ENCODE measurements at places on chromosomes 7 and 10.

GRCh38 chr7:76048668-76048988, 722 bp downstream of the MDH2 start:
- DNase-seq, result no peak

GRCh38 chr7:3415861-3416312, 114.8 kb downstream of the SDK1 start:
- DNase-seq, result no peak

- no peak for DNase-seq
Measured at GRCh38 chr7:367351-367901, 77.5 kb downstream of the FOXL3 start.

- DNase-seq, result no peak
Measured at GRCh38 chr7:68691261-68692216, 906.7 kb upstream of the AUTS2 start.

- no peak for DNase-seq
Measured at GRCh38 chr10:31194986-31195385, 124.0 kb upstream of the ZEB1 start.

GRCh38 chr7:114924038-114924712, 2.3 kb downstream of the MDFIC start:
- no peak for DNase-seq

DNA sequence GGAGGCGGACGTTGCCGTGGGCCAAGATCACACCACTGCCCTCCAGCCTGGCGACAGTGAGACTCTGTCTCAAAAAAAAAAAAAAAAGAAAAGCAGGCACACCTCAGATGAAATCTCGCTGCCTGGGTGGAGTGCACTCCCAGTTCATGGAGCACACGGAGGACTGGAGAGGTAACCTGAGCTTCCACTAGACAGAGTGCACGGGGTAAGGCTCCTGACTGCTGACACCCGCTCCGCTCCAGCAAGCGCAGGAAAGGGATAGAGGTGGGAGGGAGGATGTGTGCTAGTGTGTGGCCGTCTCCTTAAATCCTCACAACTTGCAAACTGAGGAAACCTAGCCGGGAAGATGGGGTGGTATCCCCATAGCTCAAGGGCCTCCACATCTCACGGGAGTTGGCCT, 50.8 kb downstream of the FAM53B start:
- no peak for DNase-seq

GRCh38 chr7:4099651-4100050, 582.4 kb upstream of the FOXK1 start:
- DNase-seq, result no peak

- DNase-seq, result no peak
Measured at GRCh38 chr10:22222236-22223190, 4.7 kb upstream of the EBLN1 start.

GRCh38 chr10:71623098-71623985, 96.2 kb downstream of the C10orf105 start:
- peak; percentile 56 for DNase-seq

- no peak for DNase-seq
Measured at GRCh38 chr10:124477614-124478363, 16.2 kb downstream of the LHPP start.

GRCh38 chr7:157445956-157446295, 109.1 kb downstream of the DNAJB6 start:
- DNase-seq, result no peak

DNA sequence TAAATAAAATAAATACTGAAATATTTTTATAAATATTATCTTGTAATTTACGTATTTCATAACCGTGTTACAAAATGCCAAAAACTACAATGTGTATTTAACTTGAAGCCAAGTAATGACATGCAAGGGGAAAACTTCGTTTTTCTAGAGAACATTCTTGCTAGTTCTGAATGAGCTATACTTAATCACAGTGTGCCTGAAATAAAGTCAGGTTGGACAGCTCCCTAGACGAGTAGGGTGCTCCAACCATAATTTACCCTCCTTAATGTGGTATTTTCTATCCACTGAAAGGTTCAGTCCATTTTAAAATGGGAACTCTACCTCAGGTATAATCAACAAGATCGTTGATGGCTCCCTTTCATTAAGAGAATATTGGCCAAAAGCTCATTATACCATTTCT, 194.5 kb upstream of the AHR start:
- DNase-seq, result no peak

- DNase-seq, result no peak
Measured at GRCh38 chr10:98567391-98568133, 120.8 kb upstream of the HPS1 start.

GRCh38 chr7:85673876-85674275, 487.0 kb upstream of the SEMA3D start:
- DNase-seq, result no peak

DNA sequence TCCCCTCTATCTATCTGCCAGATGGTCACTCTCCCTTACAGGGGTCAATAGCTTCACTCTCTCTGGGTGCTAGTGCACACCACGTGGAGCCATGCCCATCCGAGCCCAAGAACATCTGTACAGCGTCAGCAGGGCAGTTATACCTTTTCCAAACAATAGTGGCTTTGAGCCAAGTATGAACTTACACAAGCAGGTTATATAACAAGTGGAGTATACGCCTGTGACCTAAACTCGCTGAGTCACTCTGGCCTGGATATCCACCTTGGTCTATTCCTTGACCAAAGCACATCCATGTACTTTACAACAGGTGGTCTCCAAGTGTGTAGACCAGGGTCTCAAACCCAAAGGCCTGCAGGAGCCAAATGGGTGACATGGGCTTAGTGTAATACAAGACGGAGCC, 20.3 kb downstream of the PLAC9 start:
- no peak for DNase-seq

DNA sequence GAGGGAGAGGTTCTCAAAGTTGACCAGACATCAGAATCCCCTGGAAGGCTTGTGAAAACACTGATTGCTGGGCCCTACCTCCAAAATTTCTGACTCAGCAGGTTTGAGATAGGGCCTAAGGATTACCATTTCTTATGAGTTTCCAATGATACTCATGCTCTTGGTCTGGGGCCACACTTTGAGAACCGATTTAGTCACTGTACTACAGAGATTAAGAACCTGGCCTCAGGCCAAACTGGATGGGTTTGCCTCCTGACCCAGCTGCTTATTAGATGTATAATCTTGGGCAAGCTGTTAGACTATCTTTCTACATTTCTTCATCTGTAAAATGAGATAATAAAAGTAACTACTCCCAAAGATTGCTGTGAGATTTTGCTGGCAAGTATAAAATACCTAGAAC, 77.1 kb upstream of the SCIN start:
- no peak for DNase-seq

DNA sequence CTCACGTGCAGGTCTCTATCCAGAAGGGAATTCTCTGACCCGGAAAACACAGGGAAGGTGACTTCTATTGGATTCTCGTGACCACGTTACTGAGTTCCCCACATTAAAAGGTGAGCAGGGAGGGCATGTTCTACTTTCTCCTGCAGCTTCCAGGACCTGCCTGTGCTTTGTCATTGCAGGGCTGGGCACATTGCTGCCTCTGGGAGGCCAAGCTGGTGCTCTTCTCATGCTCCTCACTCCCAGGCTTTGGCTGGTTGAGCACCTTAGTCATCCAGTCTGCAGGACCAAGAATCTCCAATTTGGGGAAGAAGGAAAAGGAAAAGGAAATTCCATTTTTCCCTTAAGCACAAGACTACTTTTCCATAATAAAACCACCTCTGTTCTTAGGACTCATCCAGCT, 86.5 kb upstream of the TMEM72 start:
- DNase-seq, result no peak

DNA sequence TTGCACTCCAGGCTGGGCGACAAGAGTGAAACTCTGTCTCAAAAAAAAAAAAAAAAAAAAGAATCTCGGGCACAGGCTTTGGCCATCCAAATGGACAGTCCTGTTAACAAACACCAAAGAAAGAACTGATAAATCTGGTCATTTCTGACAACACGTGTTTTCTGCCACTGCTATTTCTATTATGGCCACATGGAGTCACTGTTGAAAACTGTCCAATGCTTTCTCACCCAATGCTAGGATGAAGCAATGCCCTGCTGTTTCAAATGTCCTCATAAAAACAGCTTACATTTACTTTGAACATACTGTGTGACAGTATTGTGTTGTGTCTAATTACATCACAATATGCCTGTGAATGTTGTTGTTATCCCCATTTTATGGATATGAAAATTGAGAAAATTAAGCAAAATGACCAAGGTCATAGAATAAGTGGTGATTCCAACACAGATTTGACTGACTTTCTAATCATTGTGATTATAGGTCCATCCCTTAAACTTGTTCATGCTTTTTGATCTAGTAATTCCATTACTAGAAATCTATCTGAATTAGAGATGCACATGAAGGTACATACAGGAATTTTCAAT, 19.9 kb upstream of the MAP3K8 start:
- peak; percentile 71 for DNase-seq

- DNase-seq, result peak; percentile 30
Measured at GRCh38 chr7:27947586-27948278, 207.8 kb downstream of the TAX1BP1 start.

DNA sequence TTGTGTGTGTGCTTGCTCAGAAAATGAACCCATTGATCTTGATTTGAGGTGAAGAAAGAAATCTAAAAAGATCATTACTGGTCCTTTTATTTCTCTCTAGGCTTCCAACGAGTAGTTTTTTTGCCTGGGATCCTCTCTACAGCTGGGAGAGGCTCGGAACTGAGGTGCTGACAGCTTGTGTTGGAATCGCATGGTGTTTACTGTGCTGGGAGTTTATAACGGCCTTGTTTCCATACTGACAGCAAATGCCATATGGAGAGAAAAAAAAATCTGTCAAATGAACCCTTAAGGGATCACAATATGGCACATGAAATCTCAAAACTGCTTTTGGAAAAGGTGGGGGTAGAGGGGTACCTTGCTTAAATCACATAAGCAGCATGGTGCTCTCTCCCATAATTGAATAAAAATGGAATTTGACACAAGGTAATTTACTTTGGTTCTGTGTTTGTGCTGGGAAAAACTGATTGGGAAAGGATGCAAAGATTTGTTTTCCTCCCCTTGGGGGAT, 165.0 kb downstream of the RGS10 start:
- no peak for DNase-seq

DNA sequence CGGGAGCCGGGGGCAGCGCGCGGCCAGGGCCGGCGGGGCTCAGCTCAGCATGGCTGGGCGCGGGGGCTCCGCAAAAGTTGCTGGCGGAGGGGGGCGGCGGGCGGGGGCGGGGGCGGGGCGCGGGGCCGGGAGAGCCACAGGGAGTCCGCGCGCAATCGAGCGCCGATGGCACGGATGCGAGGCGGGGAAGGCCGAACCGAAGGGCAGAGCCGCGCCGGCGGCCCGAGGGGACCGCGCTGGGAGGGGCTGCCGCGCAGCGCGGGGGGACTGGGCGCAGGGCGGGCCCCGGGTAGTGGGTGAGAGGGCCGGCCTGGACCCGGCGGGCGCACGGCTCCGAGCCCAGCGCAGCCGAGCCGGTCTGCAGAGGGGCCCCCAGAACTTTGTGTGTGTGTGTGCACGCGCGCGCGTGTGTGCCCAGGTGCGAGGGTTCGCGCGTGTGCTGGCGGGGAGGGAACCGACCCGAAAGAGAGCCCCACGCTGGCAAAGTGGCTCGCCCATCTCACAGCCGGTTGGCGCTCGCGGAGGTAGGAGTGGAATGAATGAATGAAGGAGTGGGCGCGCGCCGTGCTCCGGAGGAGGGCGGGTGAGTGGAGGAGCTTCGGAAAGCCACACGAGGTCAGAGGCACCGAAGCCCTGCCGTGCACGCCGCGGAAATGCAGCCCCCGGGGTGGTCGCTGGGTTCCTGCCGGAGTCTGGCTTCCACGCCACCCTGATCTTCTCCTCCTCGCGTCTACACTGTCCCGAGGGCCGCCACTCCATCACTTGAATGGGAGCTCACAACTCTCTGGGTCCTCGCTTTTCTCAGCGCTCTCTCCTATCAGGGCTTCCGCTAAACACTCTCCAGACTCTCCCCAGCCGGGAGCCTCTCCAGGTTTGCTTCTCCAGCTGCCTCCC, at the start of gene HIPK2:
TSS of gene HIPK2 (minus strand) at position 51 of the 894 bp plus-strand sequence. CDS start 375 bp downstream, outside the sequence.
- peak; percentile 82 for DNase-seq

DNA sequence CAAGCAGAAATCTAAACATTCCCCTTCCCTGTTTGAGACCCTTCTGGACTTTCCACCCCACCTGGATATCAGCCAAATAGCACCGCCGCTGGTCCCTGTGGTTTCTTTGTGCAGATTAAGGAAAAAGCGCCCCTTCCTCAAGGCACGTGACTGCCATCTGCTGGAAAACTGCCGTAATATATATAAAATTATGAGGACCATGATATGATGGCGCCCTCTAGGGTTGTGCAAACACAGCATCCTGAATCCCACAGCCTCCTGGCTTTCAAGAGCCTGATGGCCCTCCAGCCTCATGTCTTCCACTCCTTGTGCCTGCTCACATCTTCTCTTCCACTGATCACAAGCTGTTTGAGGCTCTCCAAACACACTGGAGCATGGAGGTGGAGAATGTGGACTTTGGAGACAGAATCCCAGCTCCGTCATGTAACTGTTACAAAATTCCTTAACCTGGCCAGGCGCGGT, 121.3 kb downstream of the MYL10 start:
- DNase-seq, result peak; percentile 38

DNA sequence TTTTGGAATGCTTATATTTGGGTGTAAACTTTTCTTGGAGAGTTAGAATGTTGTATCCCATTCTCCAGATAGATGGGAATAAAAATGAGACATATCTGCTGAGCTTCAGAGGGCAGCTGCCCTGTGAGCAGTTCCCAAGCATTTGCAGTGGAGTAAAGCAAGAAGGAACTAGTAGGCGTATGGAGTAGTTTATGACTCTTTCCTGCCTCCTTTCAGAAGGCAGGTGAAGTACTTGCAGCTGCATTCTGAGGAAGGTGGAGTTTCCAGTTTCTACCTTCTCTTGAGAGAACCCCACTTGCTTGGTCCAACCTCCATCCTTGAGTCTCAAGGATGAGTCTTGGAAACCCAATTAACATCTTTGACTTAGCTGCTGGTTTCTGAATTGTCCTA, 563.6 kb downstream of the LRMDA start:
- DNase-seq, result no peak

DNA sequence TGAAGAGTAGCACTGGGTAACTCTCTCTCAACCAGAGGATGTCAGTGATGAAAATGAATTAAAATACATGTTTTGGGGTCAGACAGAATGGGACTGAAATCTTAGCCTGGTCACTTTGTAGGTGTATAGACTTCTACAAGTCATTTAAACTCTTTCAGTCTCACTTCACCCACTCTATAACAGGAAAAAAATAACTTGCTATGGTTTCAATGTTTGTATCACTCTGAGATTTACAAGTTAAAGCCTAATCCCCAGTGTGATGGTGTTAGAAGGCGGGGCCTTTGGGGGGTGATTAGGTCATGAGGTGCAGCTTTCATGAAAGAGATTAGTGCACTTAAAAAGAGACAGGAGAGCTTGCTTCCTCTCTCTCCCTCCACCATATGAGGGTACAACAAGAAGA, 134.8 kb downstream of the INHBA start:
- DNase-seq, result no peak

GRCh38 chr7:22666732-22667131, 60.3 kb upstream of the IL6 start:
- no peak for DNase-seq

GRCh38 chr10:133117688-133118071, 30.0 kb downstream of the ADGRA1 start:
- DNase-seq, result no peak

All from Ammon's horn (tissue), 1 donor.